ENCODE measurements at places on chromosomes 13 and 19. TPM values are rescaled to one million over a fixed set of nuclear protein-coding genes. Genes with fewer than 3 reads are reported as not detected.

EMC10 gene
- polyA plus RNA-seq: 270 TPM

SYNGR4 gene
- polyA plus RNA-seq: not detected

KCNK6 gene
- not detected for polyA plus RNA-seq

SLC6A16 gene
- polyA plus RNA-seq: not detected

KLK3 gene
- polyA plus RNA-seq: not detected

RDH8 gene
- polyA plus RNA-seq: not detected

SYDE1 gene
- not detected for polyA plus RNA-seq

PGLYRP2 gene
- polyA plus RNA-seq: not detected

ZNF628 gene
- 0.68 TPM for polyA plus RNA-seq

KLK5 gene
- polyA plus RNA-seq: not detected

TINCR gene
- 0.50 TPM for polyA plus RNA-seq

Data from neural cell (in vitro differentiated cells).